ENCODE measurements at places on chromosomes 4 and X.
A peak's percentile ranks its signal among the peaks of the same experiment; 100 is the strongest.

DNA sequence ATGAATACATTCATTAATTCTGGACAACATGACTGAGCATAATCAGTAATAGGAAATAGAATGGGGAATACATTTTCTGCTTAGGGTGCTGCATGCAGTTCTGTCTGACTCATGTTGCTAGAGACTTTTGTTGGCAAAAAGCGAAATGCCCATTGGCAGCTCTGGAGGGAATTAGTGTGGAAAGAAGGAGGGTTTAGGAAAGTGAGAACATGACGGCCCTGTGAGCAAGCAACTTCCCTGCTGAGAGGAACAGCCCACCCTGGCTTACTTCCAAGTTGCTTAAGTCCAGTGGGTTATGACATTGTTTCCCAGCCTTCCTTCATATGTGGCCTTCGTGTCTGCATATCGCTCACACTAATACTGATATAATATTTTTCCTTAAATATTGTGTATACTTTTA, 13.8 kb downstream of the MAD2L1 start:
- no peak for DNase-seq

GRCh38 chr4:91754716-91755115, 549.0 kb upstream of the GRID2 start:
- no peak for DNase-seq

GRCh38 chr4:148573296-148573695, 131.1 kb upstream of the NR3C2 start:
- no peak for DNase-seq

- DNase-seq: peak; percentile 79
Observed at GRCh38 chr4:113682730-113683537, 78.6 kb downstream of the CAMK2D start.
